IMR-90 (cell line): ENCODE measurements at places on chromosomes 5 and 9.

DNA sequence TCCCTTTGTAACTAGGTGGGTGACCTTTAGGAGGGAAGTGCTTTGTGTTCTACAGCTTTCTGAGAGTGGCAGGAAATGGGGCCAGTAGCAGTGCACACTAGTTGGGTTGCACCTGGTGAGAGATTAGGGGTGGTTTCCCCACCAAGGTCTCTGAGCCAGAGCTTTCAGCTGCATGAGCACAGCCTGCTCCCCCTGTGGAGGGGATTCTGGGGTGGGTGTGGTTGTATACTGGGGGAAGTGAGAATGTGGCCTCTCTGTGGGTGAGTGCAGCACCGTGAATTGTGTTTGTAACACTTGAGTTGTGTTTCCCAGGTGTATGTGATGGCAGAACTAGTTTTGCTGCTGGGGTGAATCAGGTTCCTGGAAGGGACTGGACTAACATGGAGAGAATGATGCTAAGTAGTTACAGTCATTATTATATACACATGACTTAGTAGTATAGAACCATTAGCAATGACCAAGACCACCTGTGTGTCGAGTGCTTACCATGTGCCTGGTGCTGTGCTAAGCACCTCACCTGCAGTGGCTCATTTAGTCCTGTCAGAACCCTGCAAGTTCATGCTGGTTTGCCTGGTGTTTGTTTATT is 11.8 kb upstream of the CXXC5 start:
- no peak for DNase-seq

DNA sequence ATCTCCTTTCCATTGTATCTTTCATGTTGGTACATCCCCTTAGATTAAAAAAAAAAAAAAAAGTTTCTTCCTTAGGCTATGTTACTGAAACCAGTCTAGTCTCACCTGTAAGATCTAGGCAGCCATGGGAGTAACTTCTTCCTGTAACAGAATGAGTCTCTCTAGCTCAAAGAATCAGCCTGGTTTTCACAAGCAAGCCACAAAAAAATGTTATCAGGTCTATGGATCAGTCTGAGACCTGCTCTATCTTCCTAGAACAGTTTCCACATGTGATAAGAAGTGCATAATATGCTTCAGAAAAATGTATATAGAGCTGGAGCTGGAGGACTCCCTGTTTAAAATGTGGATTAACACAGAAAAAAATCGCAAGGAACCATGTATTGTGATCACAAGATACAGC is 53.8 kb downstream of the ARRDC3 start:
- no peak for DNase-seq

DNA sequence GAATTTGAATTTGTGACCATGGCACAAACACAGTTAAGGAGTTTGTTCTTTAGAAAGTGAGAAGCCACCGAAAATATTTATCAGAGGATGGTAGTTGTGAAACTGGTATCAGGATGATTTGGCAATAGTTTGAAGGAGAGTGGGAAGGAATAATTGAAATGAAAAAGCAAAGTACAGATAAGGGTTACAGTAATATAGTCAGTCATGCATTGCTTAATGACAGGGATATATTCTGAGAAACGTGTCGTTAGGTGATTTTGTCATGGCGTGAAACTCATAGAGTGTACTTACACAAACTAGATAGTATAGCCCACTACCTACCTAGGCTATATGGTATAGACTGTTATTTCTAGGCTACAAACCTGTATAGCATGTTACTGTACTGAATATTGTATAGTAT is 84.2 kb downstream of the GPBP1 start:
- no peak for DNase-seq

DNA sequence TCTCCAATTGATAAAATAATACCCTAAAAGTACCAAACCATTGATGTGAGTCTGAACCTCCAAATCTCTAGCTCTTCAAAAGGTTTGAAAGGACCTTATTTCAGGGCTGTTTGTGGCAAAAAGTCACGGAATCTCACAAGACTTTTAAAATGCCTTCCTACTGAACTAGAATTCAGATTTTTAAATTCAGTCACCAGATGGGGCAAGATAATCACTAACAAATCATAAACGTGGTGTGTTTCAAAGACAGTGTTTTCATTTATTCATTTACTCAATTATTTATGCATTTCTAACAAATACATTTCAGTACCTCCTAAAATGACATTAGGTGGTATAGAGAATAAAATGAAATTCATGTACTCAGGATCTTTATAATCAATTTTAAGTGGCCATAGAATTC is 68.2 kb upstream of the SMC2 start:
- DNase-seq = peak; percentile 7

DNA sequence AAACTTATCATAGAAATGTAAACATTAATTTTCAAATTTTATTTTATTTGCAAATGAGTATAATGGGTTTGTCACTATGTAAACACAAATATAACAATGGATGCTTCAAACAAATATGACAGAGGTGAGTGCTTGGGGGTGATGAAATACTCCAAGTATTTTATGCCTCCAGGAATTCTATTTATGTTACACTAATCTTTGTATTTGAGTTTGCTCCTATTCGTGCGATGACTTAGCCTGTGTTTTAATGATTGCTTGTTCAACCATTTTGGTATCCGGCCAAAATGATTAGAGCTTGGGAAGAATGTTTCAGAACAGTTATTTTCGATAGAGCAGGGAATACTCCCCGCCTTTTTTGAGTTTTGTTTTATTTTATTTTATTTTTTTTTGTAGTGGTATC is 5.0 kb downstream of the DMRT2 start:
- DNase-seq = no peak

DNA sequence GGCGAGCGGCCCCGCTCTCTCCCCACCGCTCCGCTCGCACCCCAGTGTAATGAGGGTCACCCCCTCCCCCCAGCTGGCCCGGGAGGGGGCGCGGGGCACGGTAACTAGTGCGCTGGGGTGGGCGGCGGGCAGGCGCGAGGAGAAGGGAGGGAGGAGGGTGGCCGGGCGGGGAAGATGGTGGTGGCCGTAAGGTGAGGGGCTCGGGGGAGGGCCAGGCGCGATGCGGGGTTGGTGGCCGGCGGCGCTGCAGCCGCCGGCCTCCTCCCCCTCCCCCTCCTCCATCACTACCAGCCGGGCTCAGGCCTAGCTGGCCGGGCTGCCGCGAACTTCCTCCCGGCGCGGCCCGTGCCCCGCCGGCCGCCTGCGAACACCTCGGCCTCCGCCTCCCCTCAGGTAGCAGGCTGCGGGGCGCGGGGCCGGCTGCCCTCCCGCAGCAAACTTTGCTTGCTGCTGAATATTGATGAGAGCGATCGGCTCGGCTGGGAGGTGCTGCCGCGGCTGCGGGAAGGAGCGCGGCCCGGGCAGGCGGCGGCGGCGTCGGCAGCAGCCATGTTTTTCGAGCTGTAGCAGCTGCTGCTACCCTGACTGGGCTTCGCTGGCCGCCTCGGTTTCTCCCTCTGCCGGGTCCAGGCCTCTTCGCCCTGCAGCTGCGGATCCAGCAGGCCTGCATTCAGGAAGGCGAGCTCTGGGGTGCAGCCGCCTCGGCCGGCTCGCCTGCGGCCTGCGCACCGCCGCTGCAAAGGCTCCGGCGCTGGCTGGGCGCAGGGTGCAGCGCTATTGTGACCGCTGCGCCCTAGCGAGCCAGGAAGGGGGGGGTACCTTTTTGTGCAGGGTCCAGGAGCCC is 502 bp downstream of the NSD1 start:
- peak; percentile 29 for DNase-seq

GRCh38 chr5:180135967-180136629 is 64.5 kb upstream of the RNF130 start:
- no peak for DNase-seq

- DNase-seq = no peak
Measured at GRCh38 chr5:149089796-149090195, 26.9 kb upstream of the SH3TC2 start.

DNA sequence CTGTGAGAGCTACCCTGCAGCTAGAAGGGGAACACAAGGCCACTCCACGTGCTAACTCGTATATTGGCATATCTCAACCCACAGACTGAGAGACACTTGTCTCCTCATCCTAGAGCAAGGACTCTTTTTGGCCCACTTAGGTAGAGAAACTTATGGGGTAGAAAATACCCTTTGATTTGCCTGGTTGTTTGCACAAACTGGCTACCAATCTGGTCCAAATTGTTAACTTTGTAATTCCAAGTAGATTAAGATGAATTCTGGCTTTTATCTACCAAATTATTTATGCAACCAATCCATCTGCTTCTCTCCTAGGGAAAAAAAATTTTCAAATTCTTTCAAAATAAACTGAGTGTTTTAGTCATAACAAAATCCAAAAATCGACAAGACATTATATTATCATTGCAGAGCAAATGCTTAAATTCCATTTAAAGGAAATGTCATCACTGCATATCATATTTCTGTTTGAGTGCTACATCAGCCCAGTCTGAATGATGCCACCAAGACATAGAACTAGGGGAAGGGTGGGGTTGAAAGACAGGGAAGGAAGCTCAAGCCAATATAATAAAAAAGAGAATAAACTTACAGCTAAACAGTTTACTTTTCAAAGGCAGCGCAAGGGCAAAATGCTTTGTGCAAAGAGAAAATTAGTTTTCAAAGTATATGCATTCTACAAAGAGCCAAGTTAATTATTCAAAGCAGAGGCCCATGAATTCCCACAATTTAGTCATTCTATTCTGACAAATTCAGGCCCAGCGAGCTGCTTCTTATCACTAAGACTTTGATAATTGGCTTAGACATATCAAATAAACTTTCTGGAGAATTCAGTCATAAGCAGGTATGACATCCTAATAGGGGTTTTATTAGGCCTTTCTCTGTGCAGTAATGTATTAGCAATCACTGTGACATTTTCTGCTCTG is 198.0 kb downstream of the CAAP1 start:
- no peak for DNase-seq

DNA sequence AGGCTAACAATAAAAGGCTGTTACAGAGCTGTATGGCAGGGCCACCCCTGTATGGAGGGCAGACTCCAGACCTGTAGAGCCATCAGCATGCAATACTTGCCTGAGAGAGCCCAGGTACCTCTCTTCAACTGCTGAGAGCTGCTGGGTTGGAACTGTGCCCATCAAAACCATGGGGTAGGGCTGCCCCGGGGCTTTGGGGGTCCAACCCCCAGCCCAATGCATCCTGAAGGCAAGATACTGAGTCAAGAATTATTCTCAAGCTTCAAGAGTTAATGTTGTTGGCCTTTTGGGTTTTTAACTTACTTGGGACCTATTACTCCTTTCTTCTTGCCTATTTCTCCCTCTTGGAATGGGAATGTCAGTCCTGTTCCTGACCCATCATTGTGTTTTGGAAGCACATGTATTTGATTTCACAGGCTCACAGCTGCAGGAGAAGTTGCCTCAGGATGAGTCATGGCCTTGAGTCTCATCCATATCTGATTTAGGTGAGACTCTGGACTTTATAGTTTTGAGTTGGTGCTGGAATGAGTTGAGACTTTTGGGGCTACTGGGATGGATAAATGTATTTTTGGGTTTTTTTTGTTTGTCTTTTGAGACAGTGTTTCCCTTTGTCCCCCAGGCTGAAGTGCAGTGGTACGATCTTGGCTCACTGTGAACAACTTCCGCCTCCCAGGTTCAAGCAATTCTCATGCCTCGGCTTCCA is 21.0 kb upstream of the CDK7 start:
- peak; percentile 86 for DNase-seq

DNA sequence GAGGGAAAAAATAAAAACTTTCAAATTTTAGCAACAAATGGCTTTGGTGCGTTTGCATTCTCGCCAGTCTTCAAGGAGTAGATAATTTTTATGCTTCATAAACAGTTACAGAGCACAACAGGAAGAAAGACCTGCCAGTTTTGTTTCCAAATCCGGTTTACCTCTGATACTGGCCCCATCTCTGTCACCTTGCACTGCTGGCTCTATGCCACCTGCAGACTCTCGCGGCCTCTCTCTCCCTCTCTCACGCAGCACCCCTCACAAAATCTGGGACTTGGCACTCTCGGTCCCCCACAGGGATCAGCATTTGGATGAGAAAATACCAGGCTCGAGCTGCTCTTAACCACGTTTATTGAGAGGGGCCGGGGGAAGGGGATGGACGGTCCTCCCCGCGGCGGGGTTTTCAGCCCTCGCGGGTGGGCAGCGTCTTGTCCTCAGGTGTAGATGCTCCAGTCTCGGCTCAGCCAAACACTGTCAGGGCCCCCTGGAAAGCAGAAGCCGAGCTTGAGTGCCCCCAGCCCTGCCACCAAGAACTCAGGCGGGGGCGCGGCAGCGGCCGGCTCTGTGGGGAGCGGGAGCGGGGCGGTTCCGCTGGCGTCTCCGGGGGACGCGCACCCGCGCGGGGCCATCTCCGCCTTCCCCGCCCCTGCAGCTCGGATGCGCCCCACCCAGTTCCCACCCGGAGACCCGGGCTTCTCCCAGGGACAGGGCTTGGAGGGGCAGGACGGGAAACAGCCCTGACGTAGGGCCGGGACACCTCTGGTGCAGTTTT is 1.3 kb downstream of the SCGB3A1 start:
- DNase-seq = no peak

GRCh38 chr5:6775571-6775970 is 62.3 kb downstream of the TENT4A start:
- DNase-seq = no peak

- no peak for DNase-seq
Measured at GRCh38 chr5:28807195-28807729, 1768.9 kb upstream of the CDH9 start.

- DNase-seq = no peak
Measured at GRCh38 chr9:73402081-73403028, 250.7 kb downstream of the ANXA1 start.

- DNase-seq = no peak
Measured at GRCh38 chr9:21316032-21316842, 11.1 kb upstream of the IFNA5 start.

GRCh38 chr5:179196405-179197079 is 136.4 kb downstream of the ZNF354C start:
- no peak for DNase-seq

- DNase-seq = no peak
Measured at GRCh38 chr5:155343468-155343867, 329.9 kb downstream of the KIF4B start.

- DNase-seq = no peak
Measured at GRCh38 chr5:144087576-144087975, 82.9 kb downstream of the YIPF5 start.

GRCh38 chr5:36199620-36200019 is 42.1 kb downstream of the NADK2 start:
- DNase-seq = peak; percentile 50

DNA sequence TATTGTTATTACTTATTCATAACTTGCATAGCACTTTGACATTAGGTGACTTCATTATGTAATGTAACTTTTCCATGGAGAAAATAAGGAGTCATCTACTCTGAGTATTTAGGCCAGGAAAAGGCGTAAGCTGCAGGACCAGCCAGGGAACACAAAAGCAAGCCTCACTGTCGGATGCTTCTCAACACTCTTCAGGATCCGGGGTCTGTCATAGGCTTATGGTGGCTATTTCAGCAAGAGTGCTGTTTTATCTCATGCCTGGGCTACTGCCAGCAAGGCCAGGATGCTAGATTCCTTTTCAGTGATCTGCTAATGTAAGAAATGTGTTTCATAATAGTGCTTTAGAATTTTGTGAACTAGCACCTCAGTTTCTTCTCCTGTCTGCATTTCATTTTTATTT is 162.4 kb downstream of the CHSY3 start:
- no peak for DNase-seq

DNA sequence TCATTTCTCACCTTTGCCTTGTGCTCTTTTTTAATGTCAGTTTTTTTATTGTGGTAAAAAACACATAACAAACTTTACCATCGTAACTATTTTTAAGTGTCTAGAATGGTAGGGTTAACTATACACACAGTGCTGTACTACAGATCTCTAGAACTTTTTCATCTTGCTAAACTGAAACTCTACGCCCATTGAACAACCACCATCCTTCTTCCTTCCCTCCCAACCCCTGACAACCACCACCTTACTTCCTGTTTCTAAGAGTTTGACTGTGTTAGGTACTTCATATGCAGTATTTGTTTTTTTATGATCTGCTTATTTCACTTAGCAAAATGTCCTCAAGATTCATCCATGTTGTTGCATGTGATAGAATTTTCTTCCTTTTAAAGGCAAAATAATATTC is 54.9 kb downstream of the PSAT1 start:
- no peak for DNase-seq
